ENCODE measurements at places on chromosomes 12 and 14. TPM values are rescaled to one million over a fixed set of nuclear protein-coding genes. Genes with fewer than 3 reads are reported as not detected.

DNA sequence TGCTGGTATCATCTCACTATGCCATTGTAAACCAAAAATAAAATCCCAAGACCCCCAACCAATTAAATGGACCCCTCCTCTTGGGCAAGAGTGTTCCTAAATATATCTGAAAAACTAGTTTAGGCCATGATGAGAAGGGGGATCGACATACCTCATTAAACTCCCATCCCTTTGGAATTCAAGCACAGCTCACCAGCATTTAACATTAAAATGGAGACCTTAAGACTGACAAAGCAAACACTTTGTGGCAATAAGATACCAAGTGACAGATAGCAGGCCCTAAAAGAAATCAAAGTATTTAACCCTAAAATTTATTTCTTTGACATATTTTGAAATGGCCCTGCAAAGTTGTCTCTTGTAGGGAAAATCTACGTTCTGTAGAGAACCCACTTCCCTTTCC, 387.9 kb downstream of the KCNH5 start:
- no peak overlapping the region for H3K27ac ChIP-seq
- H3K4me3 ChIP-seq: no peak overlapping the region
- H3K27me3 ChIP-seq: no peaks in the 10 kb centered on the region

- H3K4me3 ChIP-seq: no peak overlapping the region
- no peaks in the 10 kb centered on the region for H3K4me1 ChIP-seq
- no peaks in the 10 kb centered on the region for H3K27me3 ChIP-seq
- H3K27ac ChIP-seq: no peak overlapping the region
These were observed 822.3 kb downstream of the LRFN5 start for GRCh38 chr14:42428996-42429395.

The AP4S1 gene
- 12.5 TPM for total RNA-seq

The ANAPC7 gene
- 49.6 TPM for total RNA-seq

The TAS2R30 gene
- total RNA-seq: 4.3 TPM

Measured in muscle of leg (tissue), 16 donors.